Stimulated activated CD4-positive, alpha-beta T cell treated with anti-CD3 and anti-CD28 coated beads, Interleukin-12 subunit alpha, Interleukin-12 subunit beta, amount 100 ng/mL, for 24 hours (primary cell): ENCODE measurements at places on chromosomes 5 and 9.
A peak's percentile ranks its signal among the peaks of the same experiment; 100 is the strongest.

DNA sequence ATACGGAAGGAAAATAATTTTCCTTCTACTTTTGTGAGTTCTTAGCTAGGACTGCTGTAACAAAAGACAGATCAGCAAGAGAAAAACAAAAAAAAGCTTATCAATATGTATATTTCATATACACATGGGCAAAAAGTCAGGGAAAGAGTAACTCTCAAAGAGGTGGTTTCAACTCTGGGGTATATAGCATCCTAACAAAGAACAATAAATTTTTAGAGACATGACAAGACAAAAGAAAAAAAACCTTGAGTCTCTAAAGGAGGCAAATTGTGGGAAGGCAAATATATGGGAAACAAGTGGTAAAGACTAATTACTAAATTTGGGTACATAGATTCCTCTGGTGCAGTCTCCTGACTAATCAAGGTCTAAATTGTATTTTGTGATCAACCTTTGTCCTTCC, 93.2 kb downstream of the C5orf15 start:
- DNase-seq, result no peak

DNA sequence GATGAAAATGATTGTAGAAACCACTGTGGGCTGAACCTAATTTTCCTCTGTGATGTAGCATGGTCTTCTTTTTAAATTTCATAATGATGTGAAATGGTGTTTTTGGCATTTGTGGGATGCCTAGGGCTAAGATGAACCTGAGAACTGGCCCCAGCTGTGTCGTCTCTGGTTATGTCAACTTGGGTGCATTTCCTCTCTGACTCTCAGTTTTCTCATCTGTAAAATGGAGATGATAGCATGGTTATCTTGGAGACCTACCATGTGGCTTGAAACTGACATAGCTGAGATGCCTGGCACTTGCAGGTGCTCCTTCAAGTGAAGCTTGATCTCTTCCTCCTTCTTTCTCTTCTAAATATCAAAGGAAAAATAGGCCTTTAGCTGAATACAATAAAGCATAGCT, 77.8 kb downstream of the BOD1 start:
- DNase-seq, result no peak

DNA sequence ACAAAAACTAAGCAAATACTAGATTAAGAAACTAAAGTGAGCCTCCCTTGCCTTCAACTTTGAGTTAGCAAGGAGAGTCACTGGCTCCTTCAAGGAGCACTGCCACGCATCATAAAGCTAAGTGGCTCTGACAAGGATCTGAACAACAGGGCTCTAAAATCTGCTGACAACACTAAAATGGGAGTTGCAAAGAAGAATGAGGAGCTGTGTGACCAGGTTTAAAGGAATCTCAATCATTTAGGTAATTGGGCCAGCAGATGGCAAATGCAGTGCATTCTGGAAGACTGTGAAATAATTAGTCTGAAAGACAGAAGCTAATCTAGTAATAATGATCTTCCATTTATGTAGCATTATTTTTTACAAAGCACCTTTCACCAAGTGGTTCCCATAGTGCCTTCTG, 297.0 kb upstream of the TAS2R1 start:
- DNase-seq, result no peak

- no peak for DNase-seq
Measured at GRCh38 chr5:116076496-116076895, 8.3 kb upstream of the COMMD10 start.

- DNase-seq, result no peak
Measured at GRCh38 chr9:83280268-83280667, 217.3 kb upstream of the RASEF start.

DNA sequence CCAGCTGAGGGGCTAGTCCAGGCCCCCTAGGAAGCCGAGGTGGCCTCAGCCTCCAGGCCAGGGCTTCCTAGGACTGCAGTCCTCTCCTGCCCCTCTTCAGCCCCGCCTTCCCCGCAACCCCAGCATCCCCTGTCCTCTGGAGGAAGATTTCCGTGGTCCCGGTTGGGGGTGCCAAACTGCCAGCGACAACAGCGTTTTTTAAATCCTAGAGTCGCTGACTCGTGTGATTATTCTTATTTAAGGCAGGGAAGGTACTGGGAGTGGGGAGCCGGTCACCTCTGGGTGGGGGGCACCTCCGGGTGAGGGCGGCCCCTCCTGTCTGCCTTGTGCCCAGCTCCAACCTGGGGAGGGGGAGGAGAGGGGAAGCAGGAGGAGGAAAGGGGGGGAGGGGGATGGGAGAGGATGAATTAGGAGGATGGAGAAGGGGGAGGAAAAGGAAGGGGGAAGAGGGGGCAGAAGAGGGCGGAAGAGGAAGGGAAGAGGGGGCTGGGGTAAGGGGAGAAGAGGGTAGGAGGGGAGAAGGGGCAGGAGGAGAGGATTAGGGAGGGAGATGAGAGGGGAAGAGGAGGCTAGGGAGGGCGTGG, 173.1 kb upstream of the IER5L start:
- no peak for DNase-seq

DNA sequence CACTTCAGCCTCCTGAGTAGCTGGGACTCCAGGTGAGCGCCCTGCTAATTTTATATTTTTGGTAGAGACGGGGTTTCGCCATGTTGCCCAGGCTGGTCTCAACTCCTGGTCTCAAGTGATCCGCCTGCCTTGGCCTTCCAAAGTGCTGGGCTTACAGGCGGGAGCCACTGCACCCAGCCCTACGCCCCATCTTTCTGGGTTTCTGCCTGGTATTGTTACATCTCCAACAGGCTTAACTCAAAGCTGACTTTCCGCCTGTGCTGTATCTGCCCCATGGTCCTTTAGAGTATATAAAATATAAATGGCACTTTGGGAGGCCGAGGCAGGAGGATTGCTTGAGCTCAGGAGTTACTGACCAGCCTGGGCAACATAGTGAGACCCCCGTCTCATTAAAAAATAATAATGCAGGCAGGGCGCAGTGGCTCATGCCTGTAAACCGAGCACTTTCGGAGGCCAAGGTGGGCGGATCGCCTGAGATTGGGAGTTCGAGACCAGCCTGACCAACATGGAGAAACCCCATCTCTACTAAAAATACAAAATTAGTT, 36.5 kb upstream of the GLDC start:
- peak; percentile 4 for DNase-seq

DNA sequence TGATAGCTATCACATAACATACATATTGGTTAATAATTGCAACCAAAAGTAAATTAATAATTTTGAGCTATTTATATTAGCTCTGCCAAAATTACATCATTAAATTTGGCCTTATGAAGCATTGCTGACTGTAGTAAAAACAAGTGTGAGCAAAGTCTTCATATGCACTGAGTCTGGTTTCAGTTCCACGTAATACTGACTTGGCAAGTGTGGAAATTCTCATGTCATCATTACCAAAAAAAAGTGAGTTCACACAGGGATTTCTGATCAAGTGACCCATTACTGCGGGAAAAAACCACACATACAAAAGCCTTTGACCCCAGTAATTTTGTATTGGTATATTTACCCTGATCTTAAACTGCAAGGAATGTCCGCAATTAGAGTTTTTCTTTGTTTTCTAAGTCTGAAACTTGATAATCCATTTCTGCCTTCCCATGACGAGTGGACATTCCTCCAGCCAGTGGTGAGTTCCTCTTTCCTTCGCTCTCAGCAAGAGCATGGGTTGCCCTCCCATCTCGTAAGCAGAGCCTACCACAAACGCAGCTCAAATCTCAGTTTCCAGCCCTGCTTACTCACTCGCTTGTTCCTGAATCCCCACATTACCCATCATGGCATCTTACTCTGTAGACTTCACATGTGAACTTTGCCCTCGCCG, 220.2 kb upstream of the DMRT1 start:
- no peak for DNase-seq

DNA sequence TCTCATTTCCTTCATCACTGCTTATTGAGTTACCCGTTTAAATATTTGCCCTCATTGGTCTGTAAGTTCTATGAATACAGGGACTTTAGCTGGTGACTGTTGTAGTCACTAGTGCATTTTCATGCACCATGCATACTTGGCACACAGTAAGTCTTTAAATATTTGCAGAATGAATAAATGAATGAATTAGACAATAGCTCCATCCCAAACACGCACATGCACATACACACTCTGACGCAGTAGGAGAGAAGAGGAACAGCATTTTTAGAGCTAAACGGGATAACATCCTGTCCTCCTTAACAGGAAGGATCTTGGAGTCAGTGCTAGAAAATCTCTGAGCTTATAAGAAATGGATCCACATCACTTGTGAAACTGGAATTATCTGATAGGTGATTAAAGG, 447.7 kb downstream of the KIF4B start:
- DNase-seq, result no peak

DNA sequence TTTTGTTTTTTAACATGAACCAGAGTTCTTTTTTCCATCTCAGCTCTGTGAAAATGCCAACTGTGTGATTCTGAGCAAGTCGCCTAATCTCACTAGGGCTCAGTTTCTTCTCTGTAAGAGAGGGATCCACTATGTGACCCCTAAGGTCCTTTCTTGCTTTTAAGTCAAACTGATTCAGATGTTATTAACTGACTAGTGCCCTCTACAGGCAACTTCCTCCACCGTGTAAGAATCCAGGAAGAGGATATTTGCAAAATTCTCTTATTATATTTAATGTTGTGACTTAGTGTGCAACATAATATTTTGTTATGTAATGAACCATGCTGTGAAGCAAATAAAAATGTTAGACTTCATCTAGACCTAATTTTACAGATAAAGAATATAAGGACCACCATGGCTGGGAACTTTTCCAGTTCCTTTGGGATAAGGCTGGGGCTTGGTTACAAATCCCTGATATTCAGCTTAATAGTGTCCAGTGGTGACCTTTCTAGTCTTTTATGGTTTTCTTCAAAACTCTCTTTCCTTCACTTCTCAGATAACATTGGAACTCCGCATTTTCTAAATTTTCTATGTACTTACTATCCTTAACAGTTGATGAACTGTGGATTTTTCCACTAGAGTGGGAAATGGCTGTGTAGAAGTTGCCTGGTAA, 244.7 kb downstream of the PIK3R1 start:
- DNase-seq, result peak; percentile 14

DNA sequence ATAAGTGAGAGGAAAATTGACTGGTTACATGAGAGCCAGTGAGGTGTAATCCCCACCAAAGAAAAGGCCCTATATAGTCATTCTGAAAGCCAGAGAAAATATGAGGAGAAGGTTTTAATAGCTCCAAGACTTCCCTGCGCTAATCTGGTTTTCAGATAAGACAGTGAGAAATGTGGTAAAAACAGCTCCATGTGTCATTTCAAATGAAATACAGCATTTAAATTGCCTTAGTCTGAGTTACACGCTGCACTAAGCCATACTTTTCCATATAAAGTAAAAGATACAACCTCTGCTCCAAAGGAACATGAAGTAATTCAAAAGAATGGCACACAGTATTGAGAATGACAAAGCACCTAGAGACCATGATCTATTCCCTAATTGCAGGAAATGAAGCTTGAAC, 378.0 kb upstream of the PDE4D start:
- no peak for DNase-seq

DNA sequence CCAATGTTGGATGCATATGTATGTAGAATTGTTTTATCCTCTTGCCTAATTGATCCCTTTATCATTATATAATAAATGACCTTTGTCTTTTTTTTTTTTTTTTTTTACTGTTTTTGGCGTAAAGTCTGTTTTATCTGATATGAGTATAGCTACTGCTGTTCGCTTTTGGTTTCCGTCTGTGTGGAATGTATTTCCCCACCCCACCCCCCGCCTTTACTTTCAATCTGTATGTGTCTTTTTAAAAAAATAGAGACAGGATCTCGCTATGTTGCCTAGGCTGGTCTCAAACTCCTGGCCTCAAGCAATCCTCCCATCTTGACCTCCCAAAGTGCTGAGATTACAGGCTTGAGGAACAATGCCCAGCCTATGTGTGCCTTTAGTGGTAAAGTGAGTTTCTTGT, 11.3 kb downstream of the AHRR start:
- DNase-seq, result peak; percentile 50

GRCh38 chr5:81189875-81190498, 43.1 kb upstream of the CKMT2 start:
- no peak for DNase-seq

- DNase-seq, result no peak
Measured at GRCh38 chr5:39608024-39608423, 183.2 kb upstream of the DAB2 start.

- DNase-seq, result no peak
Measured at GRCh38 chr5:135303582-135304173, 95.4 kb downstream of the MACROH2A1 start.

GRCh38 chr5:113531481-113532159, 18.1 kb downstream of the YTHDC2 start:
- DNase-seq, result no peak

- DNase-seq, result no peak
Measured at GRCh38 chr5:68290260-68290674, 74.7 kb downstream of the PIK3R1 start.

DNA sequence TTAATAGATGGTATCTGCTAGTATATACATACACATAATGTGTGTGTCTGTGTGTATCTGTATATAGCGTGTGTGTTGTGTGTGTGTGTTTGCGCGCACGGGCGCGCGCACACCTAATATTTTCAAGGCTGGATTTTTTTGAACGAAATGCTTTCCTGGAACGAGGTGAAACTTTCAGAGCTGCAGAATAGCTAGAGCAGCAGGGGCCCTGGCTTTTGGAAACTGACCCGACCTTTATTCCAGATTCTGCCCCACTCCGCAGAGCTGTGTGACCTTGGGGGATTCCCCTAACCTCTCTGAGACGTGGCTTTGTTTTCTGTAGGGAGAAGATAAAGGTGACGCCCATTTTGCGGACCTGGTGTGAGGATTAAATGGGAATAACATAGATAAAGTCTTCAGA, 757 bp downstream of the FXN start:
- DNase-seq, result no peak

DNA sequence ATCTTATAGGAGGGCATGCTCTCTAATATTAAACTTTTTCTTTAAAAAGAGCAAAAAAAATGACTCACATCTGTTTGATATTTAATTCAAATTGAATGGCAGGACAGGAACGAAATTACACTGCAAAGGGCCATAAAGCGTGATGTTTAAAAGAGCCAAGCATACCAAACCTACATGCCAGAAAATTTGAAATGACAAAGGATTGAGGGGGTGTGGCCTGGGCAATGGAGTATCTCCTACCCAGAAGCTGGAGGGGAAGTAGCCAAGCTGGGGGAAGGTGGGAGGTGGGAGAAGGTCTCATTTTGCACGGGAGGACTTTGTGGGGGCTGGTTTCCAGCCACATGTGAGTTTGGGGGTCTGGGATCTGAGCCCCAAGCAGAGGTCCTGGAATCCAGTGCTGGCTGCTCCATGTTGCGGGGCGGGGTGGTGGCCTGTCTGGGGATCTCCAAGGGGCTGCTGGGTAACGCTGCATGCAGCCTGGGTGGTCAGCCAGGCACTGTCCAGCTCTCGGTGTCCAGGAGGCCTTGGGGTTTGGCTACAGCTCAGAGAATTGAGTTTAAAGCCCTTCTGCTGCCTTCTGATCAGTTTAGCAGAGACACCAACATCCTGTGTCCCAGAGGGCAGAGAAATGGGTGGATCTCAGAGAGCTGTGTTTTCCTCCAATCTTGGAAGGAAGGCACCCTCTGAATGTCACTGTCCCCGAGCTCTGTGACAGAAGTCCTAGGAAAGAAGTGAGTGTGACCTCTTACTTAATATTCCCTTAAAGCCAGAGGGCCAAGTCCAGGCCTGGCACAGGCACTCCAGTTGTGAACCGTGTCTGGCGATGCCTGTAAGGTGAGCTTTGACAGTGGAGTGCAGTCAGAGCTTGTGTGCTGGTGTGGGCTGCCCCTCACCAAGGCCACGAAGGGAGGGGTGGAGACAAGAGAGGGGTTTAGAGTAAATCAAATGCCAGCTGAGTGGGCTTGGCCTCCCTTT, 7.6 kb downstream of the DCANP1 start:
- DNase-seq, result no peak

- DNase-seq, result no peak
Measured at GRCh38 chr9:35516479-35516878, 26.6 kb downstream of the RUSC2 start.
